ENCODE measurements at places on chromosomes 5 and 9. TPM values are rescaled to one million over a fixed set of nuclear protein-coding genes. Genes with fewer than 3 reads are reported as not detected.

The HACD4 gene
- not detected for total RNA-seq

The OR13J1 gene
- not detected for total RNA-seq

GRCh38 chr9:109535365-109535764 lies 37.3 kb upstream of the PTPN3 start:
- no peak overlapping the region for H3K27ac ChIP-seq
- H3K4me3 ChIP-seq = no peak overlapping the region
- no peaks in the 10 kb centered on the region for H3K36me3 ChIP-seq

DNA sequence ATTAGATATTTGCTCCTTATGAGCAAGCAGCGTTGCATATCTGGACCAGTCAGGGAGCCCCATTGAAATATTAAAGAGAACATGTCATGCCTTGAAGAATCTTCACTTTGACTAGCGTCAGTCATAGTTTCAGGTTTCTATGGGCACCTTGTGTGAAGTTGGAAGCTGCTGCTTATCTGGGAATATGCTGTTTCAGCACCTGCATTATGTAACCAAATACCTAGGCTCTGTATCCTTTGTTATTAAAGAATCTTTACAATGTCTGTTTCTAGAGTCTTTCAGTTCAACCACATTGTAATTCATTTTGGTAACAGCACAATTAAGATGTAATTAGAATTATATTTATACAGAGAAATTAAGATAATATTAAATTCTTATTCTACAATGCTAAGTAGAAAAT lies 818.8 kb upstream of the TYRP1 start:
- H3K4me3 ChIP-seq = no peak overlapping the region
- H3K27me3 ChIP-seq = no peaks in the 10 kb centered on the region
- DNase-seq = no peak
- H3K4me1 ChIP-seq = no peaks in the 10 kb centered on the region
- no peaks in the 10 kb centered on the region for H3K36me3 ChIP-seq

GRCh38 chr5:58444805-58445204 lies 15.1 kb downstream of the PLK2 start:
- no peaks in the 10 kb centered on the region for H3K36me3 ChIP-seq
- no peaks in the 10 kb centered on the region for H3K27me3 ChIP-seq
- H3K4me1 ChIP-seq = peaks cover 6% of the 10 kb centered on the region
- no peak for DNase-seq
- H3K27ac ChIP-seq = no peak overlapping the region

DNA sequence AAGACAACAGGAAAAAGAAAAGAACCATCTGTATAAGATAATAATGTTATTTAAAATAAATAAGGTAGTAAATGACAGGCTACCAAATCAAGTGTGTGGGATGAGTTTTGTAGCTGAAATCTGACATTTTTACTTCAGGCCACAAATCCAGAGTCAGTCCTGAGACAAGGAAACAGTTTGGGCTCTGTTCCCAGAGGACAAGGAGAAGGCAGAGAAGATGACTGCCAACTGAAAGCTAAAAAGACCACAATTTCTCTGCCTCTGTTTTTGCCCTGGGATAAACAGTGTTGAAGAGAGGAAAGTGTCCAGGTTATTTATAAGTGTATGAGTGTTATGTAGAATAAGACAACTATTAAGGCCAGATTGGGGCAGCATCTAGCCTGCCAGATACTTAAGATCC lies 180.5 kb downstream of the NFIB start:
- no peak overlapping the region for H3K4me3 ChIP-seq
- H3K27ac ChIP-seq = no peak overlapping the region
- no peak for DNase-seq
- H3K27me3 ChIP-seq = no peaks in the 10 kb centered on the region

DNA sequence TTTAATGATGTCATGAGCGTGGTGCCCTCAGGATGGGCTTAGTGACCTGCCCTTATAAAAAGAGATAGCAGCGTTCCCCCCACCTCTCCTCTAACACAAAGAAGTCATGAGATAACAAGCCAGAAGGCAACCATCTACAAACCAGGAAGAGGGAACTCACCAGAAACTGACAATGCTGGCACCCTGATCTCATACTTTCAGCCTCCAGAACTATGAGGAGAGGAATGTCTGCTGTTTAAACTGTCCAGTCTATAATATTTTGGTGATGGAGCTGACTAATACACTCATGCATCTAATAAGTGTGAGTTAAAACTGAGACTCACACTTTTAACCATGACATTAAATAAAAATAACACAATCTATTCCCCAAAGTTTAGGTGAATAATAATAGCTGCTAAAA lies 156.1 kb upstream of the SPEF2 start:
- no peaks in the 10 kb centered on the region for H3K27me3 ChIP-seq
- no peaks in the 10 kb centered on the region for H3K4me1 ChIP-seq
- no peak overlapping the region for H3K4me3 ChIP-seq

GRCh38 chr5:109053995-109054417 lies 306.3 kb downstream of the FER start:
- H3K4me1 ChIP-seq = no peaks in the 10 kb centered on the region
- H3K36me3 ChIP-seq = 0 out of 2 replicates have a peak, but pooled peaks cover 3% of the 10 kb centered on the region
- DNase-seq = no peak
- no peak overlapping the region for H3K4me3 ChIP-seq
